ENCODE measurements at places on chromosomes 7 and 10.

DNA sequence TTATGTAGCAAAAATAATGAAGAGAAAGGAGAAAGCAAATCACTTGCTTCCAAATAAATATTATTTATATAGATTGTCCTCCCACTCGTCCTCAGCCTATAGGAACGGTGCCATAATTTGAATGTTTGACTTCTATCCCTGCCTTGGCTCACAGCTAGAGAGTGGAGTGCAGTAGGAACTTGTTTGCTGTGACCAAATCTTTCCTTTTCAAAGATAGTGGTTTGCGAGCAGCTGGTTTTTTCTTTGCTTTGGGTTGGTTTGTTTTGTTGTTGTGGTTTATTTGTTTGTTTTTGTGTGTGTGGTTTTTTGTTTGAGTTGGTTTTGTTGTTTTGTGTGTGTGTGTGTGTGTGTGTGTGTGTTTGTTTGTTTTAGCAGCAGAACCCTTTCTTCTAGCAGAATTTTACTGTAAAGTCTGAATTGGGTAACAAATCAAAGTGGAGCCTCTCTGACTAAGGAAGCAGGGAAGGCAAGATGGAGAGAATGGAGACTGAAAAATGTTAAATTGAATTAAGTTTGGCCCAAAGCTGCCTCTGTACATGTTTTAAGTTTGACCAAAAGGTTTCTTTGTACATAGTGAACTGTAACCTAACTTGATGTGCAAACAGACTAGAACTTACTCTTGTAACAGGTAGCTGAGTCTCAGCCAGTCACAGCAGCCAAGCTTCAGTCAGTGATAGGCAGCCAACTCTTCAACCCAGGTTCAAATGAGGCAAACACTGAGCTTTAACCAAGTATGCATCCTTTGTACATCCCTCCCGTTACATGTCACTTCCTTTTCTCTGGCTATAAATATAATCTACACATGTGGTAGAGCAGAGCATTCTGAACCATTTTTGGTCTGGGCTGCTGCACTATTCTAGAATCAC is 149.5 kb upstream of the LRGUK start:
- DNase-seq, result no peak

DNA sequence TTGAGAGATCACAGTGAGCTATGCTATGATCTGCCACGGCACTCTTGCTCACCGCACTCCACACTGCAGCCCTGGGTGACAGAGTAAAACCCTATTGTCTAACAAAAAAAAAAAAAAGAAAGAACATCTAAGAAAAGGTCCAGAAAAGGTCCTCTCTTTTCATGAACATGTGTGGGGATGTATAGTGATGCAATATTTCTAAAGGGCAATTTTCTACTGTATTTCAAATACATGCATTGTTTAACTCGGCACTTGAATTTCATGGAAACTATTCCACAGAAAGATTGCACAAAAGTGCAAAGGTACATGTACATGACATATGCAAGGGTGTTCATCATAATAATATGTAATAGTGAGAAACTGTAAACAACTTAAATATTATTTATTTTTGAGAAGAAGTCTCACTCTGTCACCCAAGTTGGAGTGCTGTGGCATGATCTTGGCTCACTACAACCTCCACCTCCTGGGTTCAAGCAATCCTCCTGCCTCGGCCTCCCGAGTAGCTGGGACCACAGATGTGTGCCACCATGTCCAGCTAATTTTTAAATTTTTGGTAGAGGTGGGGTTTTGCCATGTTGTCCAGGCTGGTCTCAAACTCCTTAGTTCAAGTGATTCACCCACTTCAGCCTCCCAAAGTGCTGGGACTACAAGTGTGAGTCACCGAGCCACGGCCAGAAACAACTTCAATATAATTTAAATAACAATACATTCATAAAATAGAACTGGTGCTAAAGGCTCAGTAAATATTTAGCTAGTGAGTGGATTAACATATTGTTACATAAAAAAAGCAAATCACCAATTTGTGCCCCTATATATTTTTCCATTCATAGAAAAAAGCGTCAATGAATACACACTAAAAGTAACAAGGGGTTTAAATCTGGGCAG is 1.3 kb upstream of the PPRC1 start:
- DNase-seq, result no peak

- DNase-seq, result peak; percentile 34
Observed at GRCh38 chr10:93701866-93702209, 554 bp downstream of the FRA10AC1 start.

DNA sequence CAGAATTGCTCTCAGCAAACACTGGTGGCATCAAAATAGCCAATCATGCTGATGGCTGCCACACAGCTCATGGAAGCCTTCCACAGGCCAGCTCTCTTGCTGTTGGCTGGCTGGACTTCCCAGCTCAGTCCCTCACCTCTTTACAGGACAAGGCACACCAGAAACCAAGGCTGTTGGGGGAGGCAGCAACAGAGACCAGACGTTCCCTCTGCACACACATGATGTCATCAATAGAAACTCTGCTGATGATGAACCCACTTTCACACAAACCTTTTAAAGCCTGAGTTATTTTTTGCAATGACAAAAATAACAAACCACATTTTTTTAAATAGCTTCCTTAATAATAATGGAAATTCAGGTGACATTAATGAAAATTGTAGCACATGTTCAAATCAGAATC is 300.9 kb upstream of the C7orf33 start:
- DNase-seq, result no peak

- DNase-seq, result no peak
Observed at GRCh38 chr7:152403726-152404125, 32.1 kb downstream of the KMT2C start.

- DNase-seq, result no peak
Observed at GRCh38 chr7:52325237-52325636, 710.2 kb upstream of the POM121L12 start.

GRCh38 chr7:83060218-83060617 is 102.5 kb downstream of the PCLO start:
- no peak for DNase-seq

DNA sequence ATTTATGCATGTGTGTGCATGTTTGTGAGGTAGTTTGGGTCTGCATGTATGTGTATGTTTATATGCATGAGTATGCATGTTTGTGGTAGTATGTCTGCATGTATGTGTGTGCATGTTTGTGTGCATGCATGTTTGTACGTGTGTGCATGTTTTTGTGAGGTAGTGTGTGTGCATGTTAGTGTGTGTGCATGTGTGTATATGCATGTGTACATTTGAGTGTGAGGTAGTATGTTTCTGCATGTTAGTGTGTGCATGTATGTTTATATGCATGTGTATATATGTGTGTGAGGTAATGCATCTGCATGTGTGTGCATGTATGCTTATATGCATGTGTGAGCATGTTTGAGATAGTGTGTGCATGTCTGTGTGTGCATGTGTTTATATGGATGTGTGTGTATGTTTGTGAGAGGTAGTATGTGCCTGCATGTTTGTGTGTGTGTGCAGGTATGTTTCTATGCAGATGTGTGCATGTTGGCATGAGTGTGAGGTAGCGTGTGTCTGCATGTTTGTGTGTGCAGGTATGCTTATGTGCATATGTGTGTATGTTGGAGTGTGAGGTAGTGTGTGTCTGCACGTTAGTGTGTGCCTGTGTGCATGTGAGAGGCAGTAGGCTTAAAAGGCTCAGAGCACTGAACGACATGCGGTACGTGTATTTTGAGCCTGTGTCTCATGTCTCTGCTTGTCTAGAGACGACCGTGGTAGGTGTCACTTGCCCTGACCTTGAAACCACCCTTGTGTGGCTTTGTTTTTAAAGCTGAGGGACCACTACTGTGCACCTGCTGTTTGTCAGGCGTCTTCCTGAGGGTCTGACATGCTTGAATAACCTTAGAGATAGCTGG is 43.7 kb downstream of the PFKP start:
- DNase-seq, result no peak

GRCh38 chr10:6507311-6507710 is 72.8 kb downstream of the PRKCQ start:
- no peak for DNase-seq

- no peak for DNase-seq
Observed at GRCh38 chr10:86497621-86498020, 24.0 kb downstream of the WAPL start.

GRCh38 chr10:2813286-2813685 is 254.1 kb upstream of the PFKP start:
- no peak for DNase-seq
